Astrocyte of the spinal cord (primary cell): ENCODE measurements at places on chromosomes 16 and 17.

GRCh38 chr16:80708823-80709222 is 95.6 kb downstream of the CDYL2 start:
- DNase-seq = no peak

GRCh38 chr17:72560303-72561247 is 439.8 kb downstream of the SOX9 start:
- peak; percentile 61 for DNase-seq

DNA sequence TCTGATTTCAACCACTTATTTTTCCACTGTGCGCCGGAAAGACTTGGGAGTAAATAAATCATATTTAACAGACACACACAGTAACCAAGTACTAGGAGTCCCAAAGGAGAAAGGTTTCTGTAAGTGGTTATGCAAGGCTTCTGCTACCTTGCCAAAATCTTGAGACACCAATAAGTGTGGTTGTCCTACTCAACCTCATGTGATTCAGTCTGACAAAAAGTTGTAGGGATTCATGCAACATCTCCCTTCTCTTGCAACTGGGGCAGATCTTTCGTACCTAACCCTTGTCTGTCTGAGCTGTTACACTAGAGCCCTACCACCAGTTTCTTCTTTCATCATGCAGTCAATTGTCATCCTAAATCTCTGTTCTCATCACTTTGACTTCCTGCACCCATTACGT is 69.9 kb upstream of the NUDT7 start:
- no peak for DNase-seq

GRCh38 chr17:73773702-73774101 is 129.5 kb upstream of the SDK2 start:
- no peak for DNase-seq

DNA sequence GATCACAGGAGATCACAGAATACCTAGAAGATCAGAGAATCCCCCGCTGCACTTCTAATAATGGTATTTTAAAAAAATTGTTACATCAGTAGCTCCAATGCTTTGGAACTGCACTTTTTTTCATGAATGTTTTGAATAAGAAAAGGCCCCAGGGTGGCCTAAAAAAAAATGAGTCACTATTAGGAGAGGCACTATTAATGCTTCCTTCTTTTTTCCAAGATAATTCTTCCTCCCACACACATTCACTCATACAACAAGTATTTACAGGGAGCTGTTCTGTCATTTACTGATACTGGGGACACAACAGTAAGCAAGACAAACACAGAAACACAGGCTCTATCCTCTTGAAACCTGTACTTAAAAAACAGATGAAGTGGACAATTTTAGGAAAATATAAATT is 675 bp upstream of the PDZD9 start:
- DNase-seq = peak; percentile 17

GRCh38 chr16:75580-76501 is 2.2 kb upstream of the MPG start:
- DNase-seq = peak; percentile 77

- DNase-seq = no peak
Measured at GRCh38 chr17:61225178-61225882, 174.3 kb upstream of the TBX2 start.

DNA sequence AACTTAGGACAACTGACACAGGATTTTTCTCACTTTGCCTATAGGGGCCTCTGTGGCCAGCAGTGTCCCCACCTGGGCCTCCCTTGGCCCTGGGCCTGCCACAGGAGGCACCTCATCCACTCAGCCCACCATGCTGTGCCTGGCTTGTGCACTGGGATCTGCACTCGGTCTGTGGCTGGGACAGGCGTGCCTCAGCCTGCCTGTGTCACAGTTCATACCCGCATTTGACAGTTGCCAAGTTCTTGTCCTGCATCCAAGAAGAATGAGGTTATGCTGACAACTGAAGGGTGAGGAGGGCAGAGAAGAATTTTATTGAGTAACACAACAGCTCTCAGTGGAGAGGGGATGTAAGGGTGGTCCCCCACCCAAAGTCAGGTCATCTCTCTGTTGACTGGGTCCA is 36.0 kb downstream of the ZFP90 start:
- DNase-seq = no peak

GRCh38 chr17:46039592-46040186 is 40.6 kb downstream of the STH start:
- no peak for DNase-seq

DNA sequence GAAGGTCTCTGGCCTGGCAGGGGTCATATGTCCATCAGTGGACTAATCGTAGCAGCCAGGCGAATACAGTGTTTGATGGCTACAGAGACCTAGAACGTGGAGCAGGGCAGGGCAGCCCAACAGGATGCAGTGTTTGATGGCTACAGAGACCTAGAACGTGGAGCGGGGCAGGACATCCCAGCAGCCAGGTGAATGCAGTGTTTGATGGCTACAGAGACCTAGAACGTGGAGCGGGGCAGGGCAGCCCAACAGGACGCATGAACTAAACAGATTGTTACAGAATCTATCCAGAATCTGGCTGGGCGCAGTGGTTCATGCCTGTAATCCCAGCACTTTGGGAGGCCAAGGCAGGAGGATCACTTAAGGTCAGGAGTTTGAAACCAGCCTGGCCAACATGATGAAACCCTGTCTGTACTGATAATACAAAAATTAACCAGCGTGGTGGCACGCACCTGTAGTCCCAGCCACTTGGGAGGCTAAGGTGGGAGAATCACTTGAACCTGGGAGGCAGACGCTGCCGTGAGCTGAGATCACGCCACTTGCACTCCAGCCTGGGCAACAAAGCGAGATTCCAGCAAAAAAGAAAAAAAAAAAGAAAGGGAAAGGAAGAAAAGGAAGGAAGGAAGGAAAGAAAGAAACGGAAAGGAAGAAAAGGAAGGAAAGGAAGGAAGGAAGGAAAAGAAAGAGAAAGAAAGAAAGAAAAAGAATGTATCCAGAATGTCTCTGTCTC is 65.2 kb upstream of the RPH3AL start:
- DNase-seq = no peak

DNA sequence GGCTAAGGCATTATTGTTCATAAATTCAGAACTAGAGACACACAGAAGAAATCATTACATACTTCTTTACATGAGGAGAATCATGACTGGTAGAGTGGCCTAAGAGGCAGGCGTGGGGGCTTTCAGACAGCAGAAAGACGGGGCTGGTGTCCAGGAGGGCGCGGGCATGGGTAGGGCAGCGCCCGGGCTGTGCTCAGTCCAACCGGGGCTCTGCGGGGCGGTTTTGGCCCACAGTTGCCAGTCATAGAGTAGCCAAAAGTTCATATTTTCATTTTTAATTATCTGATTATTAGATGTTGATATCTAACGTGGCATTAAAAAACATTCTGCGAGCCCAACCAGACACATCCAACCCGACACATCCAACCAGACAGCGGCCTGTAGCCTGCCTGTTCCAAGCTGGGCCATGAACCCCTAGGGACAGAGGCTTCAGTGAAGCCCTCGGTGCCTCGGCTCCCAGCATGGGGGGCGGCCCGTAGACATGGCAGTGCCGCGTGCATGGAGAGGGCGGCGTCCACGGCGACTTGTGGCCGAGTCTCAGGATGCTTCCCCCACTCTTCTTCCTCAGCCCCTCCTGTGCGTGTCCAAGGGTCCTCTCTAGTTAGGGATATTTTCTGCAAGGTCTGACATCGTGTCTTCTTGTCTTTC is 162.4 kb upstream of the CHMP6 start:
- DNase-seq = no peak
